Cardiac fibroblast (primary cell): ENCODE measurements at places on chromosomes 6 and 20.

- DNase-seq = no peak
Measured at GRCh38 chr20:37243937-37244571, 17.6 kb downstream of the GHRH start.

- peak; percentile 49 for DNase-seq
Measured at GRCh38 chr6:125117818-125118217, 35.8 kb upstream of the TPD52L1 start.

DNA sequence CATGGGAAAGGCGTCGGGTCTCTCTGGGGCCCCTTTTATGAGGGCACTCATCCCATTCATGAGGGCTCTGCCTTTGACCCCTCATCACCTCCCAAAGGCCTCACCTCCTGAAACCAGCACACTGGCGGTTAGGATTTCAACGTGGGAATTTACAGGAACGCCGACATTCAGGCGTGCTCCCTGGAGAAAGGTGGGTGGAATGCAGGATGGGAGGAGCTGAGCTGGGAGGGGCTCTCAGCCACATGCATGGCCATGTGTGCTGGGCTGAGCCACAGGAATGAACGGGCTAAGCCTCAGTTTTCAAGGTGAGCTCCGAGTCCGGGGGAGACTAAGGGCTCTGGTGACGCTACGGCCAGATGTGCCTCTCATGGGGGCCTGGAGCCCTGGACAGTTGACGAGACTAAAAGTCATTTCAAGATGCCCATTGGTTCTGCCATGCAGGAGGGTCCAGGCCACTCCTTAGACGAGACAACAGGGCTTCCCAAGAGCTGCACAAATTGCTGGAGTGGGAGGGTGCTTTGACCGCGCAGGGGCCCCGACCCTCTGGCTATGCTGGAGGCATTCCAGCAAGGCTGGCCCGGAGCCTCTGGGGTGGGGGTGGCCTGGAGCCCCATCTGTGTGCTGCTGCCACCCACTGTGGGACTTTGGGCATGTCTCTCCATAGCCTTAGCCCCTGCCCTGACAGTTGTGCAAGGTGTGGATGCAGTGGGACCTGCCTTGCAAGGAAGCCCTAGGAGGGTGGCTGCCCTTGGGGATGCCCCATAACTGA, 3.8 kb upstream of the ARFGAP1 start:
- DNase-seq = no peak

- peak; percentile 73 for DNase-seq
Measured at GRCh38 chr6:3208098-3208774, 19.2 kb downstream of the TUBB2B start.

GRCh38 chr20:53097371-53097770, 125.2 kb downstream of the TSHZ2 start:
- DNase-seq = no peak

DNA sequence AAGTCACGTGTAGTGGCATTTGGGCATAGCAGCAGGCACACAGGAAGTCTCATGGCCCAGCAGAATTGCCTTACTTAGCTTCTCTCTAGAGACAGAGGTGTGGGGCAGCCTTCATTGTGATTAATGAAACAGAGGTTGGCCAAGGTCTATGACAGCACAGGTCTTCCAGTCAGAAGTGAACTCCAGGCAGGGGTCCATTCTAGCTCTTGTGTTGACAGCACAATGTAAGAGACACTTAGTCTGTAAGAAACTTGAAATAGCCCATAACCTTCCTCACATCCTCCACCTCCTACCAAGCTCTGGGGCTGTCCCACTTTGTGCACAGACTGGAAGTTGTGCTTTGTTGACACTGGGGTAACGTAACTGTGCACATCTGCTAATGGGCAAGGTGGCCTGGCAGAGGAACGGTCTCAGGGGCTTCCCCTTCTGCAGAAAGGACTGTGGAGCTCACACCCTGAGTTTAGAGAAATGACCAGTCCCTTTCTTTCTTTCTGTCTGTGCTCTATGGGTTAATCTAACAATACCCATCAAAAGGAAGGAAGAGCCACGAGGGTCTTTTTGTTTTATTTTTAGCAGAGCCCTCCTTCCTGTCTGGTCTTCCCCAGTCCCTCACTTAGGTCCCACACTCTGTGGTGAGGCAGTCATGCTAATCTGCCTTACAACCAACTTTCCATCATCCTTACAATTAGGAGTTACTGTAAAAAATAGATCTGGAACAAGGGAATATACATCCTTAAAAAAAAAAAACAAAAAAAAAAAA, 35.6 kb upstream of the TAGAP start:
- DNase-seq = no peak
